ENCODE measurements at places on chromosomes 6 and 20.

DNA sequence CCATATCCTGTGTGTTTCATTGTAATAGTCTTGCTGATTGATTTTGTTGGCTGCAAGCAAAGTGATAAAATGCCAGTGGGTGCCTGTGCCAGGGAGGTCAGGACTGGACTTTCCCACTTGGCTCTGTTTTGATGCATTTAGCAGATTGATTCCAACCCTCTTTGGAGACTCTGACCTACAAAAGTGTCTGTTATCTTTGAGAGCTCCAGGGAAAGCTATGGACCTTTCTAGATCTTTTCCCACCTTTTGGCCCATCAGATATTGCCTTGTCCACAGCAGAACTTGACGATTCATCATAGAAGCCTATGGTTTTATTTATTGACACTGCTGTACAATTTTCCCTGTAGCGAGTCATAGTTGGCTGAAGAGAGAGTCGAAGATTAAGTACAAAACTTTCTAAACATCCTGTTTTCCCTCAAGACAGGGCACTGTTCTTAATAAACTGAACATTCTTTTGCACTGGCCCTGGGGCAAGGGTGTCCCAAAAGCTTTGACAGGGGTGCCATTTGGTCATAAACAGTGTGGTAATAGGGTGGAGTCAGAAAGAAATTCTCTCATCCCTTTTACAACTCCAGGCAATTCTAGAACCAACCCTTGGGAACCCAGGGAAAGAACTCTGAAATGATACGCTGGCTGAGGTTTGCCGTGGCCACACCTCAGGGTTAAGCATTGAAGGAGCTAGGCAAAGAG, 53.7 kb downstream of the E2F3 start:
- DNase-seq, result no peak

DNA sequence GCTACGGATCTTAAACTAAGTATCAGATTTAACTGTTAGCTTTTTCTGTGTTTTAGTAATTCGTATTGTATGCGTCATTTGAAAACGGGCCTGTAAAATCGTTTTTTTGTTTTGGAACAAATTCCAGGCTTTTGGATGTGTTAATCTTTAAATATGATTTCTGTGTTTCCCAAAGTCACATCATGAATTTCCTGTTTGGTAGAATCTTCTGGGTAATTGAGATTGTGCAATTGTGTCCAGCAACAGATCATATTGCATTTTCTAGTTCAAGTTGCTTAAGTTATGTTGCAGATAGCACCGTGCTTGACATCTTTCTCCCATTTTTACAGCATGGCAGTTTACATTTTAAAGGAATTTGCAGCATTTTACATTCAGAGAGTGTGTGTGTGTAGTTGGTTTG, 1.9 kb downstream of the MAPK14 start:
- no peak for DNase-seq

- DNase-seq, result no peak
These were observed 80.3 kb upstream of the HTR1E start for GRCh38 chr6:86856937-86857563.

DNA sequence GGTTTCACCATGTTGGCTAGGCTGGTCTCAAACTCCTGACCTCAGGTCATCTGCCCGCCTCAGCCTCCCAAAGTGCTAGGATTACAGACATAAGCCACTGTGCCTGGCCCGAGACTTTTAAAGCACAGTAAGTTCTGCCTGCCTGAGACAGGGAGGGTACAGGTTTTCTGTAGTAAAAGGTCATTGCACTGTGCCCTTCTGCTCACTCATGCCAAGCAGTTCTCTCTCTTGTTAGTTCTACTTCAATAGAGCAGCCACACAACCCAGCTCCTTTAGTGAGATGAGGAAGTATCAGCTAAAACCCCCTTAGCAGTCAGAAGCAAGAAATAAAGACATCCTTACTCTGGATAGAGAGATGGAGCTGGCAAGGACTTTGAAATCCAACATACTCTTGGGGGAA, 52.4 kb upstream of the ARMH2 start:
- no peak for DNase-seq

DNA sequence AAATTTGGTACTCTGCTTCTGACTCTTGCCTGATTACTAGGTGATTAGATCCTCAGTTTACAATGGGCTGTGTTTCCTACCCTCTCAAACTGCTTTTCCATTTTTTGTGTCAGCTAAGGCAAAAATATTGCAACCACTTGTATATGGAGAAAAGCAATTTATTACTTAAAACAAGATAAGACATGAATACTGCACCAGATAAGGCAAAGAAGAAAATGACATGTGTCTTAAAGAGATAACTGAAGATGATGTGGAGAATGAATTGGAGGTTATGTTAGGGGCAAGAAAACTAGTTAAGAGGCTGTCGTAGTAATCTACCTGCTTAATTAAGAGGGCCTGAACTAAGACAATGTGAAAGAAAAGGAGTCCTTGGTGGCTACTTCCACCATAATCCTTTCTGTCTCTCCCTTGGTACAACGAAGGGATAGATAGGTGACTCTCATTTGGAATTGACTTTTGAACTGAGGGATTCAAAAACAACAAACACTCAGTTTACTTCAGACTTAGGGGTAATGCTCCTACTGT, 16.3 kb upstream of the REV3L start:
- DNase-seq, result no peak

- no peak for DNase-seq
These were observed 39.3 kb downstream of the PHACTR3 start for GRCh38 chr20:59643615-59644061.

DNA sequence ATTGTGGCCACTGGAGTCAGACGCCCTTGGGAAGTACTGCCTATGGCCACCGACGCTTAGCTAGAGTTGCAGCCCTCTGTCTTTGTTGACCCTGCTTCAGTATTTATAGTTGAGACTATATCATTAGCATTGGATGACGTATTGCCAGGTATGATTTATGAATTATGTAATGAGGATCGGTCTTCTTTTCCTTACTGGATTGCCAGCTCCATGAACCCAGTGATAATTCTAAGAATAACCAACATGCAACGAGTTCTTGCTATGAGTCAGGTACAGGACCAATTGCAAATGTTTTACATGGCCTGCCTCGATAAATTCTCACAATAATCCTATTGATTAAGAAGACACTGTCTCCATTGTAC, 63.5 kb downstream of the CLIC5 start:
- DNase-seq, result no peak

- DNase-seq, result no peak
These were observed 31.8 kb upstream of the PLEKHG1 start for GRCh38 chr6:150567823-150568383.
